ENCODE measurements at places on chromosomes 3 and 15.

GRCh38 chr3:129087138-129087702, 26.6 kb downstream of the GP9 start:
- H3K4me1 ChIP-seq: no peaks in the 10 kb centered on the region
- no peak overlapping the region for H3K4me3 ChIP-seq
- no peak for DNase-seq
- peaks cover 2% of the 10 kb centered on the region for H3K27me3 ChIP-seq
- no peak overlapping the region for H3K27ac ChIP-seq

DNA sequence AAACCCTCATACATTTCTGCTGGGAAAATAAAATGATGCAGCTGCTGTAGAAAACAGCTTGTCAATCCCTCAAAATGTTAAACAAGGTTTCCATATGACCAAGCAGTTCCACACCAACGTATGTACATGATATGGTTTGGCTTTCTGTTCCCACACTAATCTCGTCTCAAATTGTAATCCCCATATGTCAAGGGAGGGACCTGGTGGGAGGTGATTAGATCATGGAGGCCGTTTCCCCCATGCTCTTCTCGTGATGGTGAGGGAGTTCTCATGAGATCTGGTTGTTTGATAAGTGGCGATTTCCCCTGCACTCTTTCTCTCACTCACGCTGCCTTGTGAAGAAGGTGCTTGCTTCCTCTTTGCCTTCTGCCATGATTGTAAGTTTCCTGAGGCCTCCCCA, 100.6 kb upstream of the SLC24A5 start:
- DNase-seq: no peak
- no peak overlapping the region for H3K4me3 ChIP-seq
- no peaks in the 10 kb centered on the region for H3K36me3 ChIP-seq
- H3K27ac ChIP-seq: peak overlapping the region; percentile 68
- H3K27me3 ChIP-seq: no peaks in the 10 kb centered on the region

GRCh38 chr15:73331991-73332925, 36.5 kb downstream of the HCN4 start:
- H3K27me3 ChIP-seq: peaks cover 7% of the 10 kb centered on the region
- peaks cover 36% of the 10 kb centered on the region for H3K4me1 ChIP-seq
- DNase-seq: peak; percentile 8

GRCh38 chr15:70236341-70237086, 138.8 kb upstream of the TLE3 start:
- H3K36me3 ChIP-seq: peaks cover 5% of the 10 kb centered on the region
- DNase-seq: no peak
- H3K27ac ChIP-seq: no peak overlapping the region
- no peak overlapping the region for H3K4me3 ChIP-seq

DNA sequence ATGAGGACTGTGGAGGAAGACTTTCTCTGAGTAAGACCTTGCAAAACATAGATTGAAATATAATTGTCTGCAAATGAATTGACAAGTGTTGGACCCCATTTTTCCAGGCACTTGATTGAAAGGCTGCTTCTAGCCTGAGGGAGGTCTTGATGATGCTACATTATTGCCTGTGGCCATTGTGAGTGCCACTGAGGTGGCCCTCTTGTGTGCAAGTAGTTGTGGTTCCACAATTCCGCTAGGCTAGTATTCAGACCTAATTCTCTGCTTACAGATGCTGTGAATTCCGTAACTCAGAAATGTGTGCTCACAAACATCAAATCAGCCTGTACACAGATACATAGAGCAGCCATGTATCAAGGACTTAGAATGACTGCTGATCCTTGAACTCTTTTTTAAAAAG, 34.7 kb downstream of the FNDC3B start:
- H3K36me3 ChIP-seq: no peaks in the 10 kb centered on the region
- no peaks in the 10 kb centered on the region for H3K27me3 ChIP-seq
- no peak for DNase-seq

DNA sequence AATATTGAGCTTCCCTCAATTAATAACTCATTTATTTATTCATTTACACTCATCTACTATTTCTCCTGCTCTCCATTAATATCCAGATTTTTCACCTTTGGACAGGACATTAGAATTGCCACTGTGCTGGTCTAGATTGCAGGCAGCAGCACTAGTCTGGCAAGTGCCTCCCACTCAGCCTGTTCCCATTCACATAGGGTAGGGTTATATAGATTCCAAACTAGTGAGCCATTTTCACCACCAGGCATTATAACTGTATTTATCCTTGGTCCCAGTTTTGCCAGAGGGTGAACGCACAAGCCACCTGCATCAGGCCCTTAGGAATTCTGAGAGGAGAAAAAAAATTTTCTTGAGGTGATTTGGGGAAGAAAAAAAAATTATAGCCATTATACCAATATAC, 44.5 kb downstream of the ANAPC13 start:
- DNase-seq: no peak
- no peaks in the 10 kb centered on the region for H3K4me1 ChIP-seq
- no peak overlapping the region for H3K4me3 ChIP-seq
- no peak overlapping the region for H3K27ac ChIP-seq

DNA sequence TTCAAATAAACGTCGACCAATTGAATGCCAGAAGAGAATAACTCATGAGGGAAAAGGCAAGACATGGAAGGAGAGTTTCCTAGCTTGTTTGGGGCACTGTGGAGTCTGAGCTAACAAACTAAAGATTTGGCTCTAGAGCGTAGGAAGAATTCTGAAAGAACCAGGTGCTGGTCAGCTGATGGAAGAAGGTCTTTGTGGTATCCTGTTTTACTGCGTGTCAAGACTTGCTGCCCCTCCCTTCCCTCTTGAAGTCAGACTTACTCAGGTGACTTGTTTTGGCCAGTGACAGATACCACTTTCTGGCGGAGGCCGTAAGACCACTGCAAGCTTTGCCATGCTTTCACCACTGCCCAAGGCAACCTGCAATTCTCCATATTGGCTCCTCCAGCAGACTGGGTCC, 673 bp upstream of the HCLS1 start:
- no peak overlapping the region for H3K27ac ChIP-seq
- H3K36me3 ChIP-seq: peaks cover 10% of the 10 kb centered on the region
- no peak for DNase-seq
- H3K27me3 ChIP-seq: no peaks in the 10 kb centered on the region

DNA sequence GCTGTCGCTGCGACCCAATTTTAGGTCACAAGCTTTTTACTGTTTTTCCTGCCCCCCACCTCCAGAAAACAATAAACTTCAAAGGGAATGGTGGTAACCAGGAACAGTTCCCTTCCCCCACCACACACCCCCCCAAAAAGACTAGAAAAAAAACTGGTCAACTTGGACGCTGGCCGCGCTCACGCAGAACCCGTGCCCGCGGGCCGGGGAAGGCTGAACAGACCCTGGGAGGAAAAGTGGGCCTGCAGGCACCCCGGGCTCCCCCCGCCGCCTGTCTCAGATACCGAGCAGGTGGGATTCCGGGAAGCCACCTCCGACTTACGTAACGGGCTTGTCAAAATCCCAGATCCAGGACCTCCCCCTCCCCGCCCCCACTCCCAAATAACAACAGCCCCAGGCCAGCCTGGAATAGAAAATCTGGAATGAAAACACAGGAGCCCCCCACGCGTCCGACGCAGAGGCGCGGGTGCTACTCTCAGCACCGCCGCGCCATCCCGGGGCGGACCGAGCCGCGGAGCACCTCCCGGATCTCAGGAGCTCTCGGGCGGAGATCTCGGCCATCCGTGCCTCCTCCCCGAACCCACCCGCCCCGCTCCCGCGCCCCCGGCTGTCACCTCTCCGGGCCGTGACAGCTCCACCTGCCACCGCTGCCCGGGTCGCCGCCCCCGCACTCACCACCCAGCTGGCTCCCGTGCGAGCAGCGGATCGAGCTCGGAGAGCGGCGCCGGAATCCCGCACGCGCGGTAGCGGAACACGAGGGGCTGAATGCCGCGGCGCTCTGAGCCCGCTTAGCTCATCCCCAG, 557 bp downstream of the DENND4A start:
- peak overlapping the region; percentile 90 for H3K4me3 ChIP-seq
- peak overlapping the region; percentile 81 for H3K27ac ChIP-seq
- H3K36me3 ChIP-seq: no peaks in the 10 kb centered on the region
- peaks cover 11% of the 10 kb centered on the region for H3K4me1 ChIP-seq

DNA sequence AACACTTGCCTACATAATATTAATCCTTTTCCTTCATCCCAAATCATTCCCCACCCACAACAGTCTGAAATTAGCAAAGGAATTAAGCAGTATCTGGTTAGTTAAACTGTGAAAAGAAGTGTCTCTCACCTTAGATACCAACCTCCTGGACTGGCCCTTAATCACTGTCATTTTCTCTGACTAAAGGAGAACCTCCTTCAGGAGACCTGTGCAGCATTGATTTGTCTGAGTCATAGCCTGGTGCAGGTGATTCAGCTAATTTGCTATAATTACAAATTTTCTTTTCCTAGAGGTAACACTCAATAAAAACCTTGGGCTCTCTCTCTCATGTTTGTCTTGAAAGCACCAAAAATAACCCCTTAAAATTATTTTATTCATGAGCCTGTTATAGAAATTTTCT, 279.8 kb upstream of the SEMA6D start:
- H3K4me1 ChIP-seq: peaks cover 35% of the 10 kb centered on the region
- no peaks in the 10 kb centered on the region for H3K36me3 ChIP-seq
- no peak overlapping the region for H3K4me3 ChIP-seq
- H3K27ac ChIP-seq: no peak overlapping the region

GRCh38 chr15:52529341-52529924, 753 bp upstream of the MYO5A start:
- no peak for DNase-seq
- H3K27me3 ChIP-seq: peaks cover 9% of the 10 kb centered on the region
- peak overlapping the region; percentile 78 for H3K27ac ChIP-seq

DNA sequence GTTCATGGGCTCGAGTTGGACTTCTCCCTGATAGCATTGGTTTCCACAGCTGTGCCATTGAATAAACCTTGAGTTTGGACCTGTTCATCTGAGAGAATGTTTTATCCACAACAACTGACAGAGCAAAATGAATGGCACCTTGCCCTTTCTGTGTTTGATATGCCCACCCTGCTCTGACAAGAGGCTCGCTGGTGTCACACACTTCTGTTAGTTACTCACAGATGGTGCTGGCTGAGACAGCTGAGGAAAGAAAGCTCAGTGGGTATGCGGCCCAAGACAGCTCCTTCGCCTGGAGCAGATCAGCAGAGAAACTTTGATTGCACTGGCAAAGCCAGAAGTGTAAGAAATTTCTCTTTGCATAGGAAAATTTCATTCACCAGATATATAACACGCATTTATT, 2.5 kb upstream of the CAPN3 start:
- H3K27ac ChIP-seq: peak overlapping the region; percentile 31
- no peak overlapping the region for H3K4me3 ChIP-seq
- H3K4me1 ChIP-seq: peaks cover 8% of the 10 kb centered on the region
- H3K27me3 ChIP-seq: peaks cover 3% of the 10 kb centered on the region
- H3K36me3 ChIP-seq: no peaks in the 10 kb centered on the region

DNA sequence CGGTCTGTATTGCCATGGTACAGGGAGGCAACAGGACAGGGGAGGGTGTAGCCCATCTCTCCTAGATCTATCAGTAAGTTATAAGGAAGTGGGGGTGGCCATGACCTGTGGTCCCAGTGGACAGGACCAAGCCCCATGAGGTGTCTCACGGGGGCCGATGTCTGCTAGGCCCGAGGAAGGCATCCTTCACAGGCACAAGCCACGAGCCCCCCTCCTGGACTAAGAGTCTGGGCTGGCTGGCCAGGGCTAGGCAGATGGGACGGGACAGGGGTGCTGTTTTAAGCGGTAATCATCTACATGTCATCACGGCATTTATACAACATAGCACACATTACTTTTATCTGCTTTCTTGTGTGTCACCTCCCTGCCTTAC, 2.6 kb upstream of the TBC1D2B start:
- no peak for DNase-seq
- peaks cover 7% of the 10 kb centered on the region for H3K27me3 ChIP-seq
- H3K4me3 ChIP-seq: no peak overlapping the region
- H3K36me3 ChIP-seq: no peaks in the 10 kb centered on the region

GRCh38 chr3:62798000-62798399, 77.2 kb downstream of the CADPS start:
- no peak overlapping the region for H3K27ac ChIP-seq
- DNase-seq: no peak
- no peaks in the 10 kb centered on the region for H3K27me3 ChIP-seq
- H3K4me3 ChIP-seq: no peak overlapping the region
- H3K36me3 ChIP-seq: no peaks in the 10 kb centered on the region

GRCh38 chr3:18885612-18886011, 262.7 kb upstream of the KCNH8 start:
- H3K4me3 ChIP-seq: no peak overlapping the region
- no peaks in the 10 kb centered on the region for H3K4me1 ChIP-seq
- DNase-seq: no peak
- H3K36me3 ChIP-seq: no peaks in the 10 kb centered on the region

DNA sequence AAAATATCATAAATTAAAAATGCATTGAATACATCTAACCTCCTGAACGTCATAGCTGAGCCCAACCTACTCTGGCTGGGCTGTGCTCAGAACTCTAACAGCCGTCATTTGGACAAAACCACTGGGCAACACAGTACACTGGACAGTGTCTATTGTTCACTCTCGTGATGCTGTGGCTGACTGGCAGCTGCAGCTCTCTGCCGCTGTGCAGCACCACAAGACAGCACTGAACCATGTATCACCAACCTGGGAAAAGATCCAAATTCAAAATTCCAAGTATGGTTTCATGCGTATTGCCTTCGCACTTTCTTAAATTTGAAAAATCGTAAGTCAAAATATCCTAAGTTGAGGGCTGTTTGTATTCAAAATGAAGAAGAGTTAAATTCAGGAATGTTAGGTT, 145.1 kb upstream of the CNTN4 start:
- no peaks in the 10 kb centered on the region for H3K36me3 ChIP-seq
- H3K4me1 ChIP-seq: peaks cover 2% of the 10 kb centered on the region
- H3K4me3 ChIP-seq: no peak overlapping the region
- no peak overlapping the region for H3K27ac ChIP-seq

DNA sequence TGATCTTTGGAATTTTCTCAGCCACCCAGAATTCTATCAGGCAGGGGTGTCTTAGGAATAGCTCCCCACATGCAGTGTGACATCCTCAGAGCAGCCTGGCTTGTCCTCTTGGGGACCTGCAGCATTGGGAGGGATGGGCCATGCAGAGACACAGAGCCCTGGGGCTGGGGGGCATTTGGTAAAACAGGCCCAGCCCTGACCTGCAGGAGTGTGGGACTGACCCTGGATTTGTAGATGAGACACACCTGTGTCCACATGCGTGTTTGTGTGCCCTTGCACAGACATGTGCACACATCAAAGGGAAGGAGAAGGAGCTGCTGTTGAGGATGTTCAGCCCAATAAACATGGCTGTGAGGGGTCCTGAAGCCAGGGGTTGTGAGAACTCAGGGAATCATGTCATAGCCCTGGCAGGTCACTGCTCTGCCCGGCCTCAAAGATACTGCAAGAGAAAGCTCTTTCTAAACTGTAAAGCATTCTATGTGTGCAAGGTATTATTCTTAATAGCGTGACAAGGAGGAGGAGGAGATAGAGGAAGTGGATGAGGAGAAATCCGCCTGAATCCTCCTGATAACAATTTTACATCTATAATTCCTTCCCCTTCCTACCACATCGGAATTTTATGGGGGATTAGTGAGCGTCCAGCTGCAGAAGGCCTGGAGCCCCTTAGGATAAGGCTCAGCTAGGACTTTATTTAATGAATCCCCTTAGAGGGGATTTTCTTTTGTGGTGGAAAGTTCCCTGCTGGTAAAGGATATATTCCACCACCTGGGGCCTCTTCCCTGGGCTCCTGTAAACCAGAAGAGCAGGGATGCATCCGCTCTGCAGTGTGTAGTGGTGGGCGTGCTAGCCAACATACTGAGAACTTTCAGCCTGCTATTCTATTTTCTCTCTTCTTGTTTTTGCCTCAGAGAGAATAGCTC, 245.5 kb downstream of the EPHB1 start:
- H3K36me3 ChIP-seq: no peaks in the 10 kb centered on the region
- peaks cover 12% of the 10 kb centered on the region for H3K4me1 ChIP-seq
- no peak overlapping the region for H3K27ac ChIP-seq
- peaks cover 7% of the 10 kb centered on the region for H3K27me3 ChIP-seq

All from glutamatergic neuron (in vitro differentiated cells).